ENCODE measurements at places on chromosomes 1 and 21. TPM values are rescaled to one million over a fixed set of nuclear protein-coding genes. Genes with fewer than 3 reads are reported as not detected.

The GUCA2B gene
- total RNA-seq = not detected

- H3K27ac ChIP-seq = no peak overlapping the region
- no peak overlapping the region for H3K4me3 ChIP-seq
- peaks cover 18% of the 10 kb centered on the region for H3K27me3 ChIP-seq
- peaks cover 4% of the 10 kb centered on the region for H3K4me1 ChIP-seq
- DNase-seq = peak; percentile 73
Observed at GRCh38 chr1:6260433-6260934, 414 bp downstream of the GPR153 start.

DNA sequence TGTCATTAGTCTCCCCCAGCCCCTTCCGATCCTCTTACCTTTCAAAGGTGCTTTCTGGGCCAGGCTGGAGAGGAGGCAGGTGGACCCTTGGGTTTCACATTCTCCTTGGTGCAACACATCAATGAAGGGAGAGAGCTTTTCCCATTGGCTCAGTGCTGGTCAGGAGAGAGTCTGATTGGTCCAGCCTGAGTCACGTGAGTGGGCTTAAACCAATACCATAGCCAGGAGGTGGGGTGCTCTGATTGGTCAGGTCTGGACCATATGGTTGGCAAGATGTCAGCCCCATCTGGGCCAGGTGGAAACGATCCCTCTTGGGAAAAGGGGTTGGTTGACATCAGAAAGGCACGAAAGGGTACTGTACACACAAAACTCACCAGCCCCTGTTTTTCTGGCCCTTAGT, 44.8 kb upstream of the ABCG1 start:
- no peak overlapping the region for H3K27ac ChIP-seq
- no peak for DNase-seq
- H3K4me3 ChIP-seq = no peak overlapping the region
- no peaks in the 10 kb centered on the region for H3K36me3 ChIP-seq
- peaks cover 21% of the 10 kb centered on the region for H3K27me3 ChIP-seq

GRCh38 chr1:21550866-21551475, 41.7 kb downstream of the ALPL start:
- H3K27ac ChIP-seq = no peak overlapping the region
- no peaks in the 10 kb centered on the region for H3K36me3 ChIP-seq
- no peak for DNase-seq
- no peak overlapping the region for H3K4me3 ChIP-seq
- H3K27me3 ChIP-seq = peaks cover 13% of the 10 kb centered on the region

DNA sequence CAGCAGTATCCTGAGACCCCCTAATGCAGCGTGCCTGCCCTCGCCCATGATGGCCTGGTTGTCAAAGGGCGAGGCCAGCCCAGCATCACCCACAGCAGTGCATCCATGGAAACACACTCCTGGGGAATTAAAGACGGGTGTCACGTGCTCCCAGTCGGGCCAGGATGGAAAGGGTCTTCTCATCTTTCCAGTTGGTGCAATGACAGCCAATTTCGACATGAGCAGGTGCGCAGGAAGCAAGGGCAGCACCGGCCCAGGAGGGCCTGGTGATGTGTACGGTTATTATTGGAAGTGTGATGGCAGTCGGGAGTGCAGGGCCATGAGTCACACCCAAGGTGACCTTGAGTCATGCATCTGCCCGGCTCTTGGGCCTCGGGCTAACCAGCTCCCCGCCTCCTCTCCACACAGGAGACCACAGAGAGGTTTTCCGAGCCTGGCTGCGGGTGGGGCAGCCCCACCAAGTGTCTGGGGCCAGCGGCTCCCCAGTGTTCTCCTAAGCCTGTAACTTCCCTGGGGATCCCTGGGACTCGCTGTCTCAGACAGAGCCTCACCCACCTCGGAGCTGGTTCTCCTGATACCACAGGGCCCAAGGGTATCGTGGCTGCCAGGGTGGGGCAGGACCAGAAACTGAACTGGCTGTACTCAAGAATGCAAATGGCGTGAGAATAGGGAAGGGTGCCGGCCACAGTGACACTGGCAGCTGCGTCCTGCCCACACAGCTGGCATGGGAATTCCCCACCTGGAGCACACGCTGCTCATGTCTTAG, 119.8 kb downstream of the SIK1 start:
- no peak overlapping the region for H3K4me3 ChIP-seq
- H3K27ac ChIP-seq = no peak overlapping the region
- no peak for DNase-seq

GRCh38 chr21:44779417-44780136, 22.0 kb downstream of the UBE2G2 start:
- no peaks in the 10 kb centered on the region for H3K27me3 ChIP-seq
- peaks cover 17% of the 10 kb centered on the region for H3K4me1 ChIP-seq
- no peak overlapping the region for H3K4me3 ChIP-seq
- H3K27ac ChIP-seq = no peak overlapping the region
- H3K36me3 ChIP-seq = peaks cover 46% of the 10 kb centered on the region

Data from activated CD4-positive, alpha-beta T cell treated with anti-CD3 and anti-CD28 coated beads, Interleukin-2, amount 10 ng/mL, durations not matched to agents 24 days and 14 days (primary cell).